CD4-positive, alpha-beta T cell treated with Interleukin-2 at 100 ng/mL for 4 hours (primary cell): ENCODE measurements at places on chromosomes 11 and 22.

DNA sequence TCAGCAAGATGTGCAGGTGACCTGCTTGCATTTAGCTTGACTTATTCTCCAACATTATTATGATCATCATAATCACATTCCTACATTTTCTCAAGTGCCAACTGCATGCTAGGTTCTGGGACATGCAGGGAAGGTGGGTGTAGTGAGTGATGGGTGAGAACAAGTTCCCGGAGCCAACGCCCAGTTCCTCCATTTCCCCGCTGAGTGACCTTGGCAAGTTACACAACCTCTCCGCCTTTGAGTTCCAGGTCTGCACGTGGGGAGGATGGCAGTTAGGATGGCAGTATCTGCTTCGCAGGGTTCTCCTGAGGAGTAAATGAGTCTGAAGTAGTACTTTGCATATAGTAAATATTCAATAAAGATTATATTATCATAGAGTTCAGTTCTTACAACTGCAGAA, 140.3 kb downstream of the GRIK4 start:
- no peak for DNase-seq

- no peak for DNase-seq
Measured at GRCh38 chr22:46881373-46882118, 119.1 kb downstream of the TBC1D22A start.

DNA sequence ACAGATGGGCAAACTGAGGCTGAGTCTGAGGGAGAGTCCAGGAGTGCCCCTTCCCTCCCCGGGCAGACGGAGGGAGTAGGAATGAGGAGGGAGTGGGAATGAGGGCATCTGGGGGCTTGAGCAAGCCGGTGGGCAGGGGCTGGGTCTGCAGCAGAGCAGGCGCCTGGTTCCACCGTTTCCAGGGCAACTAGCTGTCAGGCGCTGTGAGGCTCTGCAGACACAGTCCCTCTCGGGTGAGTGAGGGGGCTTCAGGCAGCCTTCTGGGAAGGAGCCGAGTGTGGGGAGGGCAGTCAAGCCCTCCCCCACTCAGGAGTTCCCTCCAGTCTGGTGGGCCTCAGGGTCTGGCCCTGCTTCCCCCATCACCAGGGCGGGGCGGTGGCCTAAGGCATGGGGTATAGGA, 19.0 kb downstream of the TMEM258 start:
- no peak for DNase-seq

DNA sequence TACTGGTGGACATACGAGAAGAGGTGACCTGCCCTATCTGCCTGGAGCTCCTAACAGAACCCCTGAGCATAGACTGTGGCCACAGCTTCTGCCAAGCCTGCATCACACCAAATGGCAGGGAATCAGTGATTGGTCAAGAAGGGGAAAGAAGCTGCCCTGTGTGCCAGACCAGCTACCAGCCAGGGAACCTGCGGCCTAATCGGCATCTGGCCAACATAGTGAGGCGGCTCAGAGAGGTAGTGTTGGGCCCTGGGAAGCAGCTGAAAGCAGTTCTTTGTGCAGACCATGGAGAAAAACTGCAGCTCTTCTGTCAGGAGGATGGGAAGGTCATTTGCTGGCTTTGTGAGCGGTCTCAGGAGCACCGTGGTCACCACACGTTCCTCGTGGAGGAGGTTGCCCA, 6.9 kb downstream of the TRIM6 start:
- DNase-seq = no peak

- no peak for DNase-seq
Measured at GRCh38 chr11:64173616-64174355, 7.9 kb upstream of the MACROD1 start.

DNA sequence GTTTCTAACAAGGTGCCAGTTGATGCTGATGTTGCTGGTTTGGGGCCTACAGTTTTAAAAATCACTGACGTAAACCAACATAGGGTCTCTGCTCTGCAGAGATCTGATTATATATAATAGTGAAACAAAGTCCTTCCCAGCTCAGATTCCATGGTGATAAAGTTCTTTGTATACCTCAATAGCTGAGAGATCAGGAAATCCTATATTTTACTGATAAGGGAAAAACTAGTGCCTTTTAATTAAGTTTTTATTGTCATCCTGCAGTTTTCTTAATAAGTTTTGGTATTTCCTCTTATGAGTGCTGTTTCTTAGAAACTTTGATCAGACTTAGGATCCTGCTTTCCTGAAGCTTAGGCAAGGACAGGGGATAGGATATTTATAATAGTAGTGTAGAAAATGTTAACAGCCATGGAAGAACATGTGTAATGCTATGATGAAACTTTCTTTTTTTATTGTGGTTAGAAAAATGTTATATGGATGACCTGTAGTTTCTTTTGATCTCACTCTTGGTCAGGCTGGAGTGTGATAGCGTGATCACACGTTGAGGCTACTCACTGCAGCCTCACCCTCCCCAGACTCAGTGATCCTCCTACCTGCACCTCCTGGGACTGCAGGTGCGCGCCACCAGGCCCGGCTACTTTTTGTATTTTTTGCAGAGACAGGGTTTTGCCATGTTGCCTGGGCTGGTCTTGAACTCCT, 14.1 kb downstream of the CAPRIN1 start:
- DNase-seq = no peak

- no peak for DNase-seq
Measured at GRCh38 chr11:114820621-114821020, 142.3 kb downstream of the NXPE2 start.

DNA sequence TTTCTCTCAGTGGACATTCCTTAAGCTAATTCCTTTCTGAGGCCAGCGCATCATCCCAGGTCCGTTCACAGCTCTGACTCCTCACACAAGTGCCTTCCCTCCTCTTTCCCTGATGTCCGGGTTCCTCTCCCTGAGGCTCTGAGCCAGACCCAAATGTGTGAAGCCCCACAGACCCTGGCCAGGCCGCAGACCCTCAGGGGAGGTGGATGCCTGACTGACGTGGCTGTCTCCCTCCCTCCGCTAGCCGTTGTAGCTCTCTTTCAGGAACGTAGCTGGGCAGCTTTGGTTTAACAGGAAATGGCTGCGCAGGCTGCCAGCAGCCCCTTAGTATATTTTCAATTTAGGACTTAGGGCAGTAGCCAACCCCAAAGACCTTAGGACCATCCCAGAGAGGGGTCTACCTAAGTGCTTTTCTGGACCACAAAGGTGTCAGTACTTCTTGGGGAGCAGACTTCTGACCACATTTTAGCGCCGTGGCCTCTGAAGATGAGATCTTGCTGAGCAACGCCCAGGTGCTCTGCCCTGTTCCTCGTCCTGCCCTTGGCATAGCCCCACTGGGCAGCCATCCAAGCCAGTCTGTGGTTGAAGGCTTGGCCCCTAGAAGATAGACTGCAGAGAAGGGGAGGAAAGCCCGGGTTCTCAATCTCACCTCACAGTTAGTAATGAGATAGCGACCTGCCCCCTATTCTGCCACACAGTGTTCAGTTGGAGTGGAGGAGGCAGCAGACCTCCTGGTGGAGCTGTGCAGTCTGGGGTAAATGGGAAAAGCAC, 27.0 kb downstream of the MYBPC3 start:
- no peak for DNase-seq

DNA sequence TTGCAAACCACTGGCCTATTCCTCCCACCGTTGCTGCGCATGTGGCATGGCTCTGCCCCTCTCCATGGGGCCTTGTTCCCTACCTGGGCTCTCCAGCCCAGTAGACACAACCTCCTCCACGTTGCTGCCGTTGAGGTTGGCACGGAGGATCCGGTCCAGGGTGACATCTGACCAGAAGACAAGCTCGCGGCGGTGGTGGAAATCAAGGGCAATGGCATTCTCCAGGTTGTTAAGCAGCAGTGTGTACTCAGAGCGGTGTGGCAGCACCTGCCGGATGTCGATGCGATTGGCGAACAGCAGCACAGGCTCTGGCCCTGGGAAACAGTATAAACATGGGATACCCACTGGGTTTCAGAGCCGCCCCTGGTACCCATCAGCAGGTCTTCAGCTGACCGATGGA, 23.8 kb downstream of the LRP4 start:
- no peak for DNase-seq

- DNase-seq = no peak
Measured at GRCh38 chr11:115167456-115167855, 336.8 kb downstream of the CADM1 start.

DNA sequence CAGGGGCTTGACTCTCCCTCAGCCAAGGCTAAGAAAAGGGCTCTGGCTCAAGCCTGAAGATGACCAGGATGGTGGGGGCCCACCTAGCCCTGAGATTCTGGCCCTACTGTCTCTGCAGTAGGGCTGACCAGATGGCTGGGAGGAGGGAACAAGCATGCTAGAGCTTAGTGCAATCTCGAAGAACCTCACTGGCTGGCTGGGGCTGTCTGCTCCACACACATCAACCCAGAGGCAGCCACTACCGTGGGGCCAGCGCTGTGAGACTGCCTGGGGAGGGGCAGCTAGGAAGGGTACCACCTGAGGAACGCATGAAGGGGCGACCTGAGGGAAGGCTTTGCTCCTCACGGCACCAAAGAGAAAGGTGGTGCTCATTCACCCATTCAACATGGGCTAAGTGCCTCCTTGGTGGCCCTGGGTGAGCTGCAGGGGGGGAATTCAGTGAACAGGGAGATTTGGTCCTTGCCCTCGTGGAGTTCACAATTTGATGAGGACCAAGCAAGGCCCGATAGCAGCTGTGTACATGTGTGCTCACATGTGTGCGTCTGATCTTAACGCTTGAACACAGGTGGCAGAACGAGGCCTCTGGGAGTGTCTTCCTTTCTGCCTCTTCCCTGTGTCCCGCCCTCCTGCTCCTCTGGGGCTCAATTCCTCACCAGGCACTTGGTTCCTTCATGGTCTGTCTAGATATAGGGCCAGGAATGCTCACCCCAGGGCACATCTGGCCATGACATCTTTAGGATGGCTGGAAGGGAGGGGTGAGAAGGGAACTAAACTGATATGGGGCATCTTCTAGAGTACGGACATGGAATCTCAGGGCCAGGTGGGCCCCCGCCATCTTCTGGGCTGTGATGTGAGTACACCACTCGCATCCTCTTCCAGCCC, 102.3 kb upstream of the PITPNB start:
- DNase-seq = no peak

DNA sequence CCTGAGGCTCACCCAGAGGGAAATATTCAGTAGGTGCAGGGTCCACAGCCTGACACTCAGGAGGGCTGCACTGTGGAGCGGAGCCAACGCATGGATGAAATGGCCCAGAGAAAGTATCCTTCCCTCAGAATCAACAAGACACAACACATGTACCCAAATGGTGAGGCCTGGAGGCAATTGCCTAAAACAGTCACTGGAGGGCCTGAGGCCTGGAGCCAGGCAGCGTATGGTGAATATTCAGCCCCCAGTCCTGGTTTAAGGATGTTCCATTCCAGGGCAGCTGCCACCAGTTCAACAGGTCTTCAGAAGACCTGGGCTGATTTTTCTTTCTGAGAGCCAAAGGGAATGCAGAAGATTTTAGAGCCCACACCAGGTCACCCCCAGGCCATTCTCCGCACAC, 264.8 kb downstream of the INSC start:
- DNase-seq = no peak

GRCh38 chr11:43989162-43989981, 46.9 kb downstream of the C11orf96 start:
- DNase-seq = no peak

DNA sequence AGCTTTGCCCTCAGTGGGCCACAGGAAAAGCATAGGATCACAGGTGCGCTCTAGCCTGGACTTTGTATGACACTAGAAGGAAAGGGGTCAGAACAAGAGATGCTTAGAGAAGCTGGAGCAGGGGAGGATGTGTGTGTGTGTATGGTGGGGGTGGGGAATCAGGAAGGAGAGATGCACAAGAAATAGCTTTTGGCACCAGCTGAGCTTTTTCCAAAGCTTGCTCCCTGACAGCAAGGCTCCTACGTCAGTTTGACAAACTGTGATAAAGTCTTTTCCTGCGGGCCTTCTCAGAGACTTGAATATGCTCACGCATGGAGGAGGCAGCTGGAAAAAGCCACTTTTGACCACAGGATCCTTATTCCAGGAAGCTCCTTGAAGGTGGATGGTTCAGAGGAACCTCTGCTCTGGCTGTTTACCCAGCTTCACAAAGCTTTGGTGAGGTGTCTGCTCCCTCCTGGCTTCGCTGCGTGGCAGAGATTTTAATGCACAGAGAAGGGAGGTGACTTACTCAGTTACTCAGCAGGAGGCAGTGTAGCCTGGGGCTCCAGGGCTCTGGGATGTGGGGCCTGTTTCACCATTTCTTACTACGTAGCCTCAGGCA, 3.9 kb downstream of the CDC42EP1 start:
- no peak for DNase-seq

- peak; percentile 80 for DNase-seq
Measured at GRCh38 chr11:65454696-65455456, 32.3 kb downstream of the NEAT1 start.

DNA sequence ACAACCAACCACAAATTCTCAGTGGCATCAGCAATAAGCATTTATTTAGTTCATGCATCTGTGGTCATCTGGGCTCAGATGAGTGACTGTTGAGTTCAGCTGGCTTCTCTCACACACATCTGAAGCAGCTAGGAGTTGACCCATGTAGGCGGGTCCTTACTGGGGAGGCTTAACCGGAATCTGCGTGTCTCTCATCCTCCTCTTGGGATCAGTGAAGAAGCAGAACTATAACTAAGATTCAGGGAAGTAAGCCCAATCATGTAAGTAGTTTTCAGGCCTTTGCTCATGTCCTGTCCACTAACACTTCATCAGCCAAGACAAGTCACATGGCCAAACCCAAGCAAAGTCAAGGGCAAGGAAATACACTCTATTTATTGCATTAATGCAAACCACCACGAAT, 236.2 kb downstream of the C11orf87 start:
- no peak for DNase-seq

- DNase-seq = no peak
Measured at GRCh38 chr11:131281316-131281715, 89.1 kb upstream of the NTM start.

DNA sequence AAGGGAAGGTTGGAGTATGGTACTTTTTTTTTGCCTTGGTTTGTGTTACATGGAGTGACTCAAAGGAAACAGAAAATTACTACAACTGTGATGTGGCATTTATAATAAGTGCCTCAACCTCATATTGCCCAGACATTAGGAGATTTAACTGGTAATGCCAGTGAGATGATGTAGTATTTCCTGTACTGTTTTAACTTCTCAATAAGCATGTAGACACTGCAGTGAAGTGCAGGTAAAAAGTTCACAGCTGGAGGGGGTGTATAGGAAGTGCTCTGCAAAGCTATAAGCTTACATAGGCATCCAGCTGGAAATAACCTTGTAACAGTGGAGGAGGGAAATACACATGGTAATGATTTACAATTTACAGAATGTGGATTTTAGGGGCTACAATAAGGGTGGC, 138.2 kb upstream of the MTMR2 start:
- DNase-seq = peak; percentile 51

DNA sequence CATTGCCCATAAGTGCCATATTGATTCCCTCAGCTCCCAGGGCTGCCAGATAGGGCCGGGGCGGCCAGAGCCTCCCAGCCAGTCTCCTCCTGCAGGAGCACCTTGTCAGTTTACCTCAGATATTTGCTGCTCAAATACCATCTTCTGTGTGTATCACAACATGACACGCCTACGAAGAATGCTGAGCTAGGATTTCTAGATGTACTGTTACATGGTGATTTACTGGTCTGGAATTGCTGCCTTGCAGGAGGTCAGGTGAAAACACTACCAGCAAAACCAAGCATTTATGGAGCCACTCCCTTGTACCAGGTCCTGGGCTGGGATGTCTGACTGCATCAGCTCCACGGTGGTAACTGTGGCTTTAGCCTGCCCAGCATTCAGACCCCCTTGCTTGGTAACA, 11.8 kb downstream of the MICAL3 start:
- DNase-seq = no peak

- no peak for DNase-seq
Measured at GRCh38 chr22:19784384-19785175, 24.0 kb downstream of the TBX1 start.
